ENCODE measurements at places on chromosomes 2 and 18. TPM values are rescaled to one million over a fixed set of nuclear protein-coding genes. Genes with fewer than 3 reads are reported as not detected.

Gene HAAO
- total RNA-seq, result 7.2 TPM

Gene WDR7
- 13.5 TPM for total RNA-seq

Gene ALPP
- not detected for total RNA-seq

DNA sequence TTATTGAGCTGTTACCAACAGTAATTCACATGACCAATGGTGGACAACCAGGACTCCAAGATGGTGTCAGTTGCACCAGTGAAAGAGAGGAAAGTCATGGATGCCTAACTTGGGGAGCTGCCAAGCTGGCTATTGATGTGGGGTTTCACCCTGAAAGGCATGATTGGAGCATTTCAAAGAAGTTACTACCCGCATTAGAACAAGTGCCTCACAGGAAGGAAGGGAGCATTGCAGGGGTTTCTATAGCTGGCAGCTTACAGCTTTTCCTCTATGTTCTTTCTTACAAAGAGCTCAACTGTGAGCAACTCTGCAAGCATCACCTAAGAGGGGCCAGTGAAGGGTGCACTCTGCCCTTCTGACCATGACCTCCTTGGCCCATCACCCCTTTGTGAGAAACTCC is 93.1 kb downstream of the TNFRSF11A start:
- no peak for DNase-seq

DNA sequence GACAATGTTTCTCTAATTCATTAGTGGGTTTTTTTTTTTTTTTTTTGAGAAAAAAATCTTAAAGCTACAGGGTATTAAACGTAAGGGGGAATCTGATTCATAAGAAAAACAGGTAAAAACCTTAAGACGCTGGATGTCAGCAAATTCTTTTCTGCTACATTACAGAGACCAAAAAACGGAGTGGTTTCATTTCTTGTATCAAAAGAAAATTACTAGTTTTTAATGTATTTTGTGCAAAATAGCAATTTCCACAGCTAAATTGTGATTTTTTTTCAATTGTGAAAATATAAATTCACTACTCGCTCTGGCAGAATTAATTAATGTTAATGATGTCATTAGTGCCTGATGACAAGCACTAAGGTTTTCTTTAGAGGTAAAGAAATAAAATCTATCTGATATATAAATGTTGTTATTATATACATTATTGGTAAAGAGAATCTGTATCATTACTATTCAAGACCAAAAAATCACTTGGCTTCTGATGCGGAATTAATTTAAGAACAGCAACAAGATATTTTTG is 9.9 kb downstream of the OTX1 start:
- no peak for DNase-seq

DNA sequence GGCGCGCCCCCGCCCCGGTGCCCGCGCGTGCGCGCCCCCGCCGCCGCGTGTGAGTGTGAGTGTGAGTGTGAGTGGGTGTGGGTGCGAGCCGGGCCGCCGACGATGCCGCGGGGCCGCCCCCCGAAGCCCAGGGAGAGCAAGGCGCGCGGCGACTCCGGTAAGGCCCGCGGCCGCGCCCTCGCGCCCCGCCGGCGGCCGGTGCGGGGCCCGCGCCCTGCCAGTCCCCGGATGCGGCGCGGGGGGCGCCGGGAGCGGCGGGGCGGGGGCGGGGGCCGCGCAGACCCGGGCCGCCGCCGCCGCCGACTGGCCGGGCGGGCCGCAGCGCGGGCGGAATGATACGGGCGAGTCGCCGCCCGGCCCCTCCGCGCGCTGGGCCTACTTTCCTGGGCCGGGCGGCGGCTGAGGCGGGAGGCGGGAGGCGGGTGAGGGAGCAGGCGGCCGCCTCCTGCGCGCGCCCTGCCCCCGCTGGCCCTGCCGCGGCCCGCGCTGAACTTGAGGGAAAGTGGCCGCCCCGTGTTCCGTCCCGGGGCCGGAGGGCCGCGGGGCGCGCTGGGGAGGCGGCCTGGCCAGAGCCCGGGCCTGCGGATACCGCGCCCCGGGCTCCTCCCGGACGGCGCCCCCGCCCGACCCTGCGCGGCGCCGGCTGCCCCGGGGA is at the start of gene ZNF236:
TSS of gene ZNF236 (plus strand) at position 52 of the 655 bp plus-strand sequence. CDS start at position 103, 51 bp downstream.
- no peak for DNase-seq

All from ascending aorta (tissue), 2 donors.